Stimulated activated CD4-positive, alpha-beta T cell treated with anti-CD3 and anti-CD28 coated beads, Interleukin-4, amount 100 ng/mL, for 48 hours (primary cell): ENCODE measurements at places on chromosomes 5 and 9.

GRCh38 chr9:73577848-73578247 is 426.2 kb downstream of the ANXA1 start:
- DNase-seq, result no peak

GRCh38 chr9:96115836-96116235 is 186.1 kb downstream of the HSD17B3 start:
- no peak for DNase-seq

DNA sequence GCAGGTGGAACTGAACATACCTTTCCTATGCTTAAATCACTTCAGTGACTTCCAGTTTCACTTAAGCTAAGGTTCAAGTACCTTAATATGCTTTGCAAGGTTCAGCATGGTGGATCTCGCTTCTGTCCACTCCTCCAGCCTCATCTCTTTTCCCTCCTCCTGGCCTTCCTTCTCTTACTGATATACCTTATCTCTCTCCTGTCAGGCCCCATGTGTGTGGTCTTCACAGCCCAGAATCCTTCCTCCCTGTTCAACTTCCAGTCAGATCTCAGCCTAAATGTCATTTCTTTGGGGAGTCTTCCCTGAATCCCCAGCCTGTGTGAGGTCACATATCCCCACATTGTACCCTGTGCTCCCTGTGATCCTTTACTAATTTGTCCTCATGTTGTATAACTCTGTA is 87.7 kb downstream of the ANGPTL2 start:
- DNase-seq, result no peak

- DNase-seq, result no peak
These were observed 112.9 kb upstream of the ELAVL2 start for GRCh38 chr9:23938908-23939307.

DNA sequence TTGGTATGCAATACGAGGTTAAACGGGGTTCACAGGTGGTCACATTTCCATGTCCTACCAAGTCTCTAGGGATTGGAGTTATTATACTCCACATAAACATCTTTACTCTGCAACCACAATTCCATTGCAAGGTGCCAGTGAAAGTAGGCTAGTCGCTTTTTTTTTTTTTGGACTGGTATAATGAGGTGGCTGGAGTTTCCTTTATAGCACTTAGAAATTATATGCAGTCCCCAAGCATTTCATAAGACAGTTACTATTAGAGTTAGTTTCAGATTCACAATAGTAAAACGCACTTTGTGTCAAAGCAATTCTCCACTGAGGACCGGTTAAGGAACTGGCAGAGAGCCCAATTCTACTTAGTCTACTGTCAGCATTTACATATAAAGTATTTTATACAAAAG is 1.4 kb downstream of the MEF2C start:
- DNase-seq, result no peak

DNA sequence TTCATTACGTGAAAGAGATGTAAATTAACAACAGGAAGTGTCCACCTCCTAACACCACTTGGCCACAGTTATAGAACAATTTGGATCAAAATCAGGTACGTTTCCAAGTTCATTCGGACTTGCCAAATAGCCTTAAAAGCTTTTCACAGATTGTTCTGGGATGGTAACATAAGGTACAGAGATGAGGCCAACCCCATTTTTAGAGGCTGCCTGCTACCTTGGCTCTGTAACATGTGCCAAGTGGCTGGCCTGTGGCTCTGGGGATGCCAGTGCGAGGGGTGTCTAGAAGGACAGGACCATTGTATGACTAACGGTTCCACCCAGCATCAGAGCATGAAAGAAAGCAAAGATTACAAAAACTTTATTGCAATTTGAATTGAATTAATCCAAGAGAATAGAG is 91.0 kb downstream of the LHFPL2 start:
- no peak for DNase-seq

GRCh38 chr5:94499806-94500205 is 118.6 kb downstream of the KIAA0825 start:
- no peak for DNase-seq

GRCh38 chr5:62576570-62577170 is 1.9 kb upstream of the LRRC70 start:
- DNase-seq, result no peak

GRCh38 chr9:127351182-127352166 is 45.5 kb upstream of the SLC2A8 start:
- DNase-seq, result no peak

DNA sequence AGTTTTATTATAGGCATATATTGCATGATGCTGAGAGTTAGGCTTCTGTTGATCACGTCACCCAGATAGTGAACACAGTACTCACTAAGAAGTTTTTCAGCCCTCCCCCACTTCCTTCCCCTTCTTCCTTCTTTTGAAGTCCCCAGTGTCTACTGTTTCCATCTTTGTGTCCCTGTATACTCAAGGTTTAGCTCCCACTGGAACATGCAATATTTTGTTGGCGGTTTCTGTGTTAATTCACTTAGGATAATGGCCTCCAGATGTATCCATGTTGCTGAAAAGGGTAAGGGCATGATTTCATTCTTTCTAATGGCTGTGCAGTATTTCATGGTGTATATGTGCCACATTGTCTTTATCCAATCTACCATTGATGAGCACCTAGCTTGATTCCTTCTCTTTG is 764.3 kb downstream of the MTRR start:
- no peak for DNase-seq

- no peak for DNase-seq
These were observed 44.0 kb upstream of the GLRX start for GRCh38 chr5:95866435-95867040.

DNA sequence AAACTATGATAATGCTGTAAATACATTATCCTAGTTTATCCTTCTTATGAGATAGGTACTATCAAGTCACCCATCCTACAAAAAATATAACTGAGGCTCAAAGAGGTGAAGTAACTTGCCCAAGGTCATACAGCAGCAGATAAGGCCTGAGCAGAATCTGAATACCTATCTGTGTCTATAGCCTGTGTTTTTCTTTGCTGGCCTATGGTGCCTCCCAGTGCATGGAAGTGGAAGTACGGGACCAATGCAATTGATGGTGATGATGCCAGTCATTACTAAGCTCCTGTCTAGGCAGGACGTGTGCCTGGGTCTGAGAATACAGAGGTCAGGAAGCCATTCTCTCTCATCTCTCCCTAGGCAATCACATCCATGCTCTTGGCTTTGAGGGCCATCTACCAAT is 67.8 kb downstream of the FAT2 start:
- DNase-seq, result no peak

GRCh38 chr9:94821098-94821887 is 94.8 kb downstream of the AOPEP start:
- DNase-seq, result no peak

GRCh38 chr5:74576941-74577456 is 63.5 kb downstream of the ENC1 start:
- no peak for DNase-seq

- DNase-seq, result no peak
These were observed 33.0 kb downstream of the VAV2 start for GRCh38 chr9:133959171-133959570.

- DNase-seq, result no peak
These were observed 176.1 kb upstream of the MVB12B start for GRCh38 chr9:126150411-126151030.

- DNase-seq, result no peak
These were observed 62.6 kb upstream of the XPA start for GRCh38 chr9:97759581-97760288.

GRCh38 chr5:19986031-19986619 is 1.9 kb downstream of the CDH18 start:
- DNase-seq, result no peak

DNA sequence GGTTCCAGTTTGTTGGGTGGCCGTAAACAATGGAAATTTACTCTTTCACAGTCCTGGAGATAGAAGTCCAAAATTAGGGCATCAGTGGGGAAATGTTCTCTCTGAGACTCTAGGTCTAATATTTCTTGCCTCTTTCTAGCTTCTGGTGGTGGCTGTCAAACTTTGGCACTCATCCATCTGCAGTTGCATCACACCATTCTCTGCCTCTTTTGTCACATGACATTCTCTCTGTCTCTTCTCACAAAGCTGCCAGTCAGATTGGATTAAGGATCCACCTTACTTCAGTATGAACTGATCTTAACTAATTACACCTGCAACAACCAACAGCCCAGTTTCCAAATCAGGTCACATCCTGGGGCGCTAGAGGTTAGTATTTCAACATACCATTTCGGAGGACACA is 222.9 kb upstream of the FTMT start:
- DNase-seq, result no peak

DNA sequence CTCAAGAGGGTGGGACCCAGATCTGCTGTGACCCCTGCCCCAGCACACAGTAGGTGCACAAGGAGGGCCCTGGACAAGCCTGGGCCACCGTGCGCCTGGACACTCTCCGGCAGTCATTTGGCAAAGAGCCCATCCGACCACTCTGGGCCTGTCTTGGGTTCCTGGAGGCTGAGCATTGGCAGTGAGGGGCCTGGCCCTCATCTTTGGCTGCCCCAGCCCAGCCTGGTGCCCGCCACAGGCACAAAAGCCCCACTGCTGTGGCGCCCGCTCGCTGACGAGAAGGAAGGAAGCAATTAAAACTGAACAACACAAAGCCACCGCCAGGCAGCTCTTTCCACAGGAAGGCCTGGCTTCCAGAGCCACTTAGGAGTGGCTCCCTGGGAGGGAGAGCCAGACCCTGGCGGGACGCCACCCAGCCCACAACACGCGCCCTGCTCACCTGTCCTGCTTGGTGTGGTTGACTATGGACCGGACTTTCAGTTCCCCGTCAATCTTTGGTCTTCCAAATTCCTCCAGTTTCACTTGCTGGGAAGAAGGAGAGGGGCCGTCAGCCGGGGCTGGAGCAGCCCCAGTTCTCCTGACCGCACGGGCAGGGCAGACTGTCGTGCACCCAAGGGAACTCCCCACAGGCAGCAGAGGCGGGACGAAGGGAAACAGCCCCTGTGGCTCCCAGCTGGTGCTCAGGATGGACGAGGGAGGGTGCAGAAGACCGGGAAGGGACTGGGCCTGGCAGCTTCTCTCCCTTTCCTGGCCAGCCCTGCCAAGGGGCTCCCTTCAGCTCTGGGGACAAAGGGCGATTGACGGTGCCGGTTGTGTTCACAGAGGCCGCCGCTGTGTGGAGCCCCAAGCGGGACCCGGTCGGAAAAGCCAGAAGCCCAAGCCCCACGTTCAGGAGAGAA is 50.9 kb upstream of the SARDH start:
- DNase-seq, result no peak

DNA sequence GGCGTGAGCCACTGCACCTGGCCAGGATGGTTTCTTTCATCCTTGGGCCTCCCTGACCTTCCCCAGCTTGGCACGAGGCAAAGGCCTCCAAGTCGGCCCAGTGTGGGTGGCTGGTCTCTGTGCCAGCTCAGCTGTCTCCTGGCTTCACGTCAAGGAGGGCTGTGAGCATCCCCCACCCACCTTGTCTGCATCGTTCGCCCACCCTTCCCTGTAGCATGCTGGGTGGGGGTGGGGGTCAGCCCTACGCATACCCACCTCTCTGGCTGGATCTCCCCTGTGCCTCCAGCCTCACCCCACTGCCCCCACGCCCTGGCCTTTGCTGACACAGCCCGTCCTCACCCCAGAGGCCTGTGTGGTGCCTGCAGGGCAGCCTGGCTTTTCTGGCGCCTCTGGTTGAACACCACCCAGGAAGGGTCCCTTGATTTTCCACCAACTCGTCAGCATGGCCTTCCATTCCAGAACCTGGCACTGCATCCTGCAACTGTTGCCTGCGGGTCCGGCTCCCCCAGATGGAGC is 8.8 kb upstream of the WDR5 start:
- no peak for DNase-seq

GRCh38 chr9:77763566-77763965 is 115.4 kb upstream of the GNA14 start:
- no peak for DNase-seq

DNA sequence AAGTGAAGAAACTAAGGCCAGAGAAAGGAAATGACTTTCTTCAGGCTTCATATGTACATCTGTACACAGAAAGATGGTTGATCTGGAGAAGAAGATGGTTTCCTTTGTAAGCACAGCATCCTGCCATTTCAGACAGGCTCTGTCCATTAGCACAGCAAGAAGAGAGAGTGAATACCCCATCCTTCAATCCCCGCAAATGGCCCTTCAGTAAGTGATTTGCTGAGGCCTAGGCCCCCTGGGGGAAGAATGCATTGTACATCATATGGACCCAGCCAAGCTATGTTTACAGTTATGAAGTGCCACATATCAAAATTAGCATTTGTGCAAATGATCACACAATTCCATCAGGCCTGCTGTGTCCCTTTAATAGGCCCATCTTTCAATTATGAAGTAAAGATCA is 657.4 kb downstream of the BRINP1 start:
- DNase-seq, result no peak

GRCh38 chr9:88747768-88748167 is 212.8 kb downstream of the NXNL2 start:
- no peak for DNase-seq

DNA sequence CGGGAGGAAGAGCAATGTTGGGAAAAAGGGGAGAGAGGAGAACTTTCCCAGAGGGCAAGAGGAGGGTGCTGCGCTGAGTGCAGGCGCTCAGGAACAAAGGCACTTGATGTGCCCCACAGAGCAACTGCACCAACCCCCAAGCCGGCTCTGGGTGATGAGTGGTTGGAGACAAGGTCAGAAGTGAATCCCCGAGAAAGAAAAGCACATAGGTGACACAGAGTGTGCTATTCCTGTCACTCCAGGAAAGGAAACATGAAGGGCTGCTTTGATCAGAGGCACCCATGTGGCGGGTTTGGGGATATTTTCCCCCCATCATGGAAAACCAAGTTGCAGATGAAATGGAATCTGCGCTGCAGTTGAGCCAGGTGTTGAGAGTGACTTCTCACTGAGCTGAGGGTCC is 20.7 kb upstream of the SLC25A48 start:
- no peak for DNase-seq

DNA sequence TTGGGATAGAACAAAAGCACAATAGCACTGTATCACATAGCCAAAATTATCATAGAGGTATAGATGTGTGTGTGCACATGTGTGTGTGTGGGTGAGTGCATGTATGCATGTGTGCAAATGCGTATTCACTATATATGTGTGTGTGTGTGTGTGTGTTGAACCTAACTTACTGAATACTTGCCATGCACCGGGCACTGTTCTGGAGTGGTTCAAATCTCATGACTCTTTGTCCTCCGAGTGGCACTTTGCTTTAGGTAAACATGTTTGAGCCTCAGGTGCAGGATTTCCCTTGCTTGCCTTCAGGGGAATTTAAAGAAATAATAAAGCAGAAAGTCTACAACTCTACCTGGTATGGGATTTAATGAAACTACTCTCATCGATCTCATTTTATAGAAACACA is 183.5 kb upstream of the GDNF start:
- DNase-seq, result no peak

DNA sequence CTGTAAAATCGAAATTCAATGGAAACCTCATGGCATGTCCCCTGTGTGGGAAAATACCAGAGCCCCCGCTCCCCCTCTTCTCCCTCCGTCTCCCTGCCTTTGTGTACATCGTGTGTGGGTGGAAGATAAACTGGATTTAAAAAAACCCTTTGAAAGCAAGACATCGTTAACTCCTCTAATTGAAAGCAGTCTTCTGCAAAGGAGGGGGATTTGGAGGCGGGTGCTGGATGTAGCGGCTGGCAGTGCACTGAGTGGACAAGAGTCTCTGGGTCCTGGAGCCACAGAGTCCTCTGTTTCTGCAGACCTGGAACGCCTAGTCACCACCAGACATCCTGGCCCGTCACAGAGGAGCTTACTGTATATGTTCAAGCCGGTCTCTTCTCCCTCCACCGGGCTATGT is 169.4 kb downstream of the PAPPA start:
- no peak for DNase-seq

GRCh38 chr9:92492781-92493401 is 10.6 kb upstream of the ASPN start:
- DNase-seq, result no peak
